ENCODE measurements at places on chromosomes 1 and 21.

GRCh38 chr1:154527192-154527591 lies 25.0 kb upstream of the SHE start:
- DNase-seq: no peak

DNA sequence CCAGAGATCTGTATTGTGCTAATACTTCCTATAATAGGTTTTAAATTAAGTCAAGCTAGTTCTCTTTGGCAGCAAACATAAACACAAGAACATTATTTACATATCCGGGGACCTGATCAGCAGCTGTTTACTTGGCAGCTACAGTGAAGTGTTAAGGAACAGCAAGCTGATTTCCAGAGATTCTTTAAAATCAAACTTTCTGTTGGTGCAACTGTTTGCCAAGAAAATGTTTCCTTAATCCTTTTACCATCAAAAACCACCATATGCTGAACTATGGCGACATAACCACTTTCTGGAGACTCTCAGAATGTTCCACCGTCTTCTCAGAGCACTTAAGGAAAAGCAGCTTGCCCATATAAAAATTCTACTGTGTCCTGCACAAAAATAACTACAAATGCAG lies 107.0 kb upstream of the KRTAP19-8 start:
- no peak for DNase-seq

- no peak for DNase-seq
Measured at GRCh38 chr21:14321042-14321441, 61.9 kb downstream of the HSPA13 start.

- DNase-seq: no peak
Measured at GRCh38 chr1:245600658-245601057, 445.9 kb downstream of the KIF26B start.

DNA sequence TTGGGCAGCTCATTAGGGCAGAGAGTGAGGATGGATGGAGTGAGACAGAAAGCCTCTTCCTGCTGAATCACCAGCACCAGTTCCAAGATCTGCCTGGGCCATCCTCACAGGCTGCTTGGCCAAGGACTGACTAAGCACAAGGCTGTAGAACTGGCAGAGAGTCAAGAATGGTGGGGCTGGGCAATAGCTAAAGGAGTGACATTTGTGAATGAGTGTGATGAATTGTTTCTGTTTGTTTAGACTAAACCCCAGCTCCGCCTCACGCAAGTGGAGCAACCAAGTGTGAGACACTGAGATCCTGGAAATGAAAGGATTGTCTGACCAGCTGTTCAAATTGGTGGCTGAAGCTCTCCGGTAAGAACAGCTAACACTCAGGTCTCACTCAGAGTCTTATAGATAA lies 38.6 kb downstream of the BRINP2 start:
- no peak for DNase-seq

Data from cortex of kidney (tissue), 1 donor.